ENCODE measurements at places on chromosomes 1 and 21. TPM values are rescaled to one million over a fixed set of nuclear protein-coding genes. Genes with fewer than 3 reads are reported as not detected.

Gene HMCN1
- polyA plus RNA-seq, result not detected

Gene FCGR1A
- polyA plus RNA-seq, result 1.6 TPM

Gene ATP1A4
- polyA plus RNA-seq, result 6.0 TPM

Gene CAMK1G
- 0.32 TPM for polyA plus RNA-seq

Gene RNU1-4
- not detected for polyA plus RNA-seq

Gene MRPL37
- 63.8 TPM for polyA plus RNA-seq

Gene SYCP1
- polyA plus RNA-seq, result 0.14 TPM

Gene PLA2G5
- 0.94 TPM for polyA plus RNA-seq

Gene C21orf91
- not detected for polyA plus RNA-seq

Gene ZNF697
- polyA plus RNA-seq, result 9.3 TPM

Gene VANGL2
- polyA plus RNA-seq, result not detected

Gene IGSF3
- polyA plus RNA-seq, result 24.7 TPM

Gene NKAIN1
- 1.00 TPM for polyA plus RNA-seq

Gene FCGR3A
- polyA plus RNA-seq, result 2.3 TPM

Gene CCDC27
- polyA plus RNA-seq, result 0.24 TPM

Gene SUSD4
- polyA plus RNA-seq, result not detected

Gene LCE1F
- polyA plus RNA-seq, result not detected

Gene FCRL4
- not detected for polyA plus RNA-seq

Gene RAB3B
- polyA plus RNA-seq, result 1.5 TPM
